ENCODE measurements at places on chromosomes 11 and 22.

GRCh38 chr11:75429902-75430713, 2.9 kb downstream of the KLHL35 start:
- no peak for DNase-seq

- DNase-seq: no peak
These were observed 26.1 kb upstream of the ADA2 start for GRCh38 chr22:17245341-17245740.

DNA sequence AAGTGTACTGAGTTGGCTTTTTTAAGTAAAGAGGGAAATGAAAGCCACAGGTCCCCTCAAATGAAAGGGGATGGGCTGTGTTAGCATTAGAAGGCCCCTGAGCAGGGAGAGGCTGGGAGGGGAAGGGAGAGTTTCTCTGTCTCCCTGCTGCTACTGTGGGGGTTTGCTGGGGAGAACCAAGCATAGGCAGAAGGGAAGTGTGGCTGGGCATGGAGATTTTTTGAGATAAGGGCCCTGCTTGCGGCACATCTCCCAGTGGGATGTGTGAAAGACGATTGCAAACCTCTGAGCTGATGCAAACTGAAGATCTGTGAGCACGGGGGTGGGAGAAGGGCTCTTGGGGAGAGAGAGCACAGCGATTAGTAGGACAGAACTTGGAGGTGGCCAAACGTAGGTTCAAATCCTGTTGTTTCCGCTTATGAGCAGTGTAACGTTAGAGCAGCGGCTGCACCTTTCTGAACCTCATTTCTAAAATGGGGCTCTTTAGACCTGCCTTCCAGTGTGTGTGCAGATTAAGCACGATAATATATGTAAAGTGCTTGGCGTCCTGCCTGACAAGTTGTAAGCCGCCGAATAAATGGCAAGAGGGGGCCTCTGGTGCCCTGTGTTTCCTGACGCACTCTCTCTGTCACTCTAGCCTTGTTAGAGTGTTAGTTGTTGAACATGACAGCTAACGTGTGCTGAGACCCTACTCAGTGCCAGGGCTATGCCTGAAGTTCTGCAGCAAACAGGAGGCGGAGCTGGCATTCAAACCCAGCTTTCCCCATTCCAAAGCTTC, 122.3 kb downstream of the GRIK4 start:
- DNase-seq: no peak

DNA sequence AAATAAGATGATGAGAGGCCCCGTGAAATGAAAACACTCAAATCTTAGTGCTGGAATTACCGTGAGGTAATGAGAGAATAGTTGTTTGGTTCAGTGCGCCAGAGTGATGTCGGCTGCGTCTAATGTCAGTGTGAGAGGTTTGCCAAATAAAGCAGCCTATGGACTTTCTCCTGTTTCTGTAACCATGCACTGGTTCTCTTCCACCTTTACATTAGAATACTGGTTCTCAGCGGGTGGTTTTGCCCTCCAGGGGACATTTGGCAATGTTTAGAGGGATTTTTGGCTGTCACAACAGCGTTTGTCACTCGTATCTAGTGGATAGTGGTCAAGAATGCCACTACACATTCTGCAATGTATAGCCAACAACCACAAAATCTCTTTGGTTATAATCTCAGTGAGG, 1.1 kb downstream of the OOSP4B start:
- DNase-seq: no peak

DNA sequence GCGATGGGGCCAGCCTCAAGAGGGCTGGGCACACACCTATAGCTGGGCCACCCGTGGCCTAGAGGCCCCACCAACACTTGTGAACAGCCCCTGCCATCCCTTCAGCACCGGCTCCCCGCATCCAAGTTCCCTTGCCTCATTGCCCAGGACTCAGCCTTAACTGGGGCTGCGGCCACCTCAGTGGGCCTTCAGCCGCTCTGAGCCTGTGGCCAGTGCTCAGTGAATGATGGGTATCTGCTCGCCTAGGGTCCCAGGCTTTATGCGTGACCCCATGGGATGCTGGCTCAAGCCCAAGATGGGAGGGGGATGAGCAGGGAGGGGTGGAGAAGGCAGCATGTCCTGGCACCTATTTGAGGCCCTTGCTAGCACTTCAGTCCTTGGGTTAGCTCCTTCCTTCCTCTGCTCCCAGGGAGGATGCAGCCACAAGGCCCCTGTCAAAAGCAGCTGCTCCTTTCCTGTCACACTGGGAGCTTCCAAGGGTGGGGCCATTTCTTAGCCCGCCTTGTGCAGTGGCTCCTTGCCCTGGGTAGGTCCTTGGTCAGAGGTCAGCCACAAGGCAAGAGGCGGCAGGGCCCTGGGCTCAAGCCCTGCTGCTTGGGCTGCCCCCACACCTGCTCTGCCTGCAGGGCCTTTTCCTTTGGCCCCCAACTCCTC, 31.8 kb downstream of the GNAZ start:
- no peak for DNase-seq

DNA sequence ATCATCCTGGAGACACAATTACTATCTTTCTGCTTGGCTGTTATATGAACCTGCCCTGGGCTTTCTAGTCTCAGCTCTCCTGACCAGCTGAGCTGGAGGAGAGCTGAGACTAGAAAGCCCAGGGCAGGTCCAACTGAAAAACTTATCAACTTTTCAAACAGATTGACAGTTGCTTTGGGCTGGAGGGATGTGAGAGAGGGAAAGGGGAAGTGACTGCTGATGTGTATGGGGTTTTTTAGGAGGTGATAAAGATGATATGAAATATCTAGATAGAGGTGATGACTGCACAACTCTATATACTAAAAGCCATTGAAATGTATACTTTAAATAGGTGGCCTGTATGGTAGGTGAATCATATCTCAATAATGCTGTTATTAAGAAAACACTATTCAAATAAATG, 60.2 kb upstream of the CHRM4 start:
- DNase-seq: no peak

DNA sequence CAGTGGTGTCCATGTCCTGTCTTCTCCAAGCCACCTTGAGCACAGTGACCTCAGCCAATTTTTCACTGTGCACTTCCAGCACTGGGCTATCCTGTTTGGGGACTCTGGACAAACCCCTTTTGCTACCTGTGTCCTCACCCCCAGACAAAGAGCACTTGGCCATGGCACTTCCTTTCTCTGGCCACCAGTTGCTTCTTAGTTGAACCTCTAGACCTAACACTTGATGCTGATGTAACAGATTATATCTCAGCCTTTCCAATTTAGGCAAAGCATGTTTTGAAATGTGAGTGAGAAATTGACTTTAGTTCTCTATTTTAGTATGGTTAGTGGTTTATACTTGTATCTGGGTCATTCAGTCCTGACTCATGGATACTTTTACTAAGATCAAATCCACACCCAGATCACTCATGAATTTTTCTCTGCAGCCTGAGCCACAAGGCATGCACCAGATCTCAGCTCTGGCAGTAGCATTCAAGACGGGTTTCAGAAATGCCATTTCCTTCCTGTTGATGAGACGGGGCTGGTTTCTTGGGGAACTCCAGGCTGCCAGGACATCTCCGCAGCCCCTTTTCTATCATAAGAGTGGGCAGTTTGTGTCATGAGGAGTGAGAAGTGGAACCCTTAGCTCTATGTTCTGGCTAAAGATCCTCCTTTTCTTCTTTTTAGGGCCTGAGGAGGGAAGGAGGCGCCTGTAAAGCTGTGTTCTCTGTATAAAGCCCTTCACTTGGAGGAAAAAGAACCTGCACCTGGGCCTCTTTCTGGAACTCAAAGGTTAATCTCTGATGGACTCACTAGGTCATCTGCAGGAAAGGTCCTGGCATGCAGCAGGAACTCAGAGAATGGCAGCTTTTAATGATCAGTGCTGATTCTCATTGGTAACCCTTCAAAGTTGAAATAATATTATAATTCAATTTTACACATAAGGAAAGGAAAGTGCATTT, 185.6 kb upstream of the TENM4 start:
- DNase-seq: no peak

- no peak for DNase-seq
These were observed 352.0 kb upstream of the MPPED2 start for GRCh38 chr11:30938171-30938570.

- peak; percentile 66 for DNase-seq
These were observed 1.2 kb upstream of the ARHGEF12 start for GRCh38 chr11:120334894-120335462.

- no peak for DNase-seq
These were observed 135.4 kb downstream of the ADAMTS15 start for GRCh38 chr11:130583801-130584211.

- no peak for DNase-seq
These were observed 75.2 kb upstream of the KIRREL3 start for GRCh38 chr11:127075758-127076157.

DNA sequence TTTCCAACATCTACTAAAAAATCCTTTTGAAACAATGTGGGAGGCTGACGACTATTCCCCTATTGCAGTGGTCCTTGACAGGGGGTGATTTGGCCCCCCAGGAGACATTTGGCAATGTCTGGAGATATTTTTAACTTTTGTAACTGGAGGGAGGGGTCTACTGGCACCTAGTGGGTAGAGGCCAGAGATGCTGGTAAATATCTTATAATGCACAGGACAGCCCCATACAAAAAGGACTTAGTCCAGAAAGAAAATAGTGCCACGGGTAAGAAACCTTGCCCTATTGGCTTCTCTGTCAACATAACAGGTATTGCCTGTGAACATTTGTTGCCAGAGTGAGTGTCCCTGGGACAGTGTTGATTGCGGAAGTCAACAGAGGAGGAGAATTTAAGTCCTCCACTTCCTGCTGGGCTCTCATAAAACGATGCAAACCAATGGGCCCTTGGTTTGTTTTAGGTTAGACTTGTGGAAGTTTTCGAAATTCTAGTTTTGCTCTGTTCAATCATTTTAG, 101.6 kb downstream of the MAML2 start:
- no peak for DNase-seq

- no peak for DNase-seq
These were observed 33.2 kb downstream of the RTN4R start for GRCh38 chr22:20234760-20235388.

DNA sequence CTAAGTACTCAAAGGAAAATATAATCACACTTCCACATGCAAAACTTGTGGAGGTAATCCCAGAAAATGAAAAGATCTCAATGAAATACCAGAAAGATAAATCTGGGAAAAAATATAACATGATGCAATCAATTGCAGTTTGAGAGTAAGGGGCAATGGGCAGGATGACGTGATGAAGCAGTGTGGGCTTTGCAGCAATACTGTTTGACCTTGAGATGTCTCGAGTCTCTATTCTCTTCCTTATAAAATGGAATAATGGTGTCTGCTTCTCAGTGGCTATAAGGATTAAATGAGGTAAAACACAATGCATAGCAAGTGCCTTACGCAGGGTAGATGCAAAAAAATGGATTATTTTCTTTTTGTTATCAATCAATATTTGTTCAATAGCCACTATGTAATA, 447.5 kb downstream of the BUD13 start:
- DNase-seq: no peak

- DNase-seq: peak; percentile 26
These were observed 75.2 kb downstream of the ISX start for GRCh38 chr22:35140879-35141745.

DNA sequence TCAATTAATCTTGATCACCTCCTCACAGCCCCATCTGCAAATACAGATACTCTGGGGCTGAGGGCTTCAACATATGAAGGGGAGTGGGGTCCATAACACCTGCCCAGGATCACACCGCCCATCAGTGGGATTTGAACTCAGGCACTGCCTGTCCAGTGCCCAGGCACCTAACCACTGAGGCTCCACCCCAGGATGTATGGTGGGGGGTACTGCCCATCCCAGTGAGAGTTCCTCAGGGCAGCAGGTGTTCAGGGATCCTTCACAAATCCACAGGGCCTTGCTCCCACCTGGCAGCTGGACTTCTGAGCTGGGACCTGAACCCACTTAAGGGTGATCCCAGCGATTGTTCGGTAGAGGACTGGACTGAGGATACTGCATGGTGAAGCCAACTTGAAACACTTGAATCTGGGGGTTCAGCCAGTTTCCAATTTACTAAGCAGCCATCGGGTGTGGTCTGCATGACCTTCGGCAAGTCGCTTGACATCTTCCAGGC, 33.3 kb downstream of the PRDM11 start:
- DNase-seq: peak; percentile 27

DNA sequence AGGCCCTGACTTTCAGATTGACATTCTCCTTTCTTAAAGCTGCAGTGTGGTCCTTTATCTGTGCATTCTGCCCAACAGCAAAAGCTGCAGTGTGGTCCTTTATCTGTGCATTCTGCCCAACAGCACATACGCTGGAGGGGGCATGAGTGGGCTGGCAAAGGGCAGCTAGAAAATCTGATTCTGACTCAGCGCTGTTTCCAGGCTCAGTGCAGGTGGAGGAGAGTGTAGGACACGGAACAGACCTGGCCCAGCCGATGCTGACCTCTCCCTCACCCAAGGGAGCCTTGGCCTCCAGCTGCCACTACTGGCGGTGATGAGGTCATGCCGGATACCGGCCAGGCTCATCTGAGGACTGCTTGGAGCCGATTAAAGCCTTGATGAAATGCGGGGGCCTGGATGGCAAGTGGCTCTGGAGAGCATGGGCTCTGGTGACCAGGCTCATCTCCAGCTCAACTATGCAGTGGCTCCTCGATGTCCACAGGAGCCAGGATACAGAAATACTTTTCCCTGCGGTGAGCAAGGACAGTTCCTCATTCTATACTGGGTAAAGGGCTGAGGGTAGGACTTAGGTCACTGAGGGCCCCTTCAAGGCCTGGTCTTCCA, 84.6 kb downstream of the CLPB start:
- no peak for DNase-seq

DNA sequence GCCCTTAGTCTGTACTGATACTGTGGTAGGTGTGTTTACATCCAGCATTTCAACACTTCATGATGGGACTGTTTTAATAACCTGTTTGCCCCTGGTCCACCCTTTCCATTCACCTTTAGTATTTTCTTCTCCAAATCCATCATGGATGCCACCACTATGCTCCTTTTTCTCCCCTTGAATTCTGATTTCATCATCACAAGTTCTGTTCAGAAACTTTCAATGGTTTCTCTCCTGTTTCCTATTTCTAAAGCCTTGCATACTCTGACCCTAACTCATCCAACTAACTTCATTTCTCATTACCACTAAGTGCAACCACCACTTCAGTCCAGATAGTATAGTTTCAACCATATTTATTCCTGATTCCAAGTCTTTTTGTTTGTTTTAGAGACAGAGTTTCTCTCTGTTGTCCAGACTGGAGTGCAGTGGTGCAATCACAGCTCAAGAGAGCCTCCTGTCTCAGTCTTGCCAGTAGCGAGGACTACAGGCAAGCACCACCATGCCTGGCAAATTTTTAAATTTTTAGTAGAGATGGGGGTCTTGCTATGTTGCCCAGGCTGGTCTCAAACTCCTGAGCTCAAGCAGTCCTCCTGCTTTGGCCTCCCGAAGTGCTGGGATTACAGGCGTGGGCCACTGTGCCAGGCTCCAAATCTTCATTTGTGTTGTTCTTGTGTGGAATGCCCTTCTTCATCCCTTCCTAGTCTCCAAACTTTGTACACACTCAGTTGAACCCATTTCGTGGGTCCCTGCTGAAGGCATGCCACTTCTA, 1.2 kb upstream of the LIN7C start:
- DNase-seq: no peak

GRCh38 chr22:44045145-44045544, 21.0 kb downstream of the PARVB start:
- no peak for DNase-seq

- no peak for DNase-seq
These were observed 4.7 kb upstream of the LGR4 start for GRCh38 chr11:27477243-27477642.

GRCh38 chr22:22903355-22903777, 15.8 kb downstream of the IGLL5 start:
- DNase-seq: no peak

- no peak for DNase-seq
These were observed 220.5 kb upstream of the TENM4 start for GRCh38 chr11:79661373-79661772.

GRCh38 chr11:19658344-19658743, 54.3 kb upstream of the NAV2 start:
- no peak for DNase-seq
